ENCODE measurements at places on chromosomes 5 and 9.

DNA sequence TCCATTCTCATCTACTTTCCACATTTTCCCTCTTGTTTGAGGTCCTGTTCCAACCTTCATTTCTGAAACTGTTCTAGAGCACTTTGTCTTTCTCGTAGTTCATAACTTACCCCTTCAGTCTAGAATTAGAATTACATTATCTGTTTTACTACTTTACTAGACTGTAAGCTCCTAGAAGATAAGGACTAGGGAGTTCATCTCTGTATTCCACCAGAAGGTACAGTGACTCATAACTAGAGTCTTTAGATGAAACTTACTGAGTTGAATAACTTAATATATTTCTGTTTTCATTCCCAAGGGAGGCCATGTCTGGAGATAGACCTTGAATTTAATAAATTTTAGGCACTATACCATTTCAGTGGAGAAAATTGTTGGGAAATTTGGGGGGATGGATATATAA, 38.7 kb downstream of the G3BP1 start:
- DNase-seq: no peak

DNA sequence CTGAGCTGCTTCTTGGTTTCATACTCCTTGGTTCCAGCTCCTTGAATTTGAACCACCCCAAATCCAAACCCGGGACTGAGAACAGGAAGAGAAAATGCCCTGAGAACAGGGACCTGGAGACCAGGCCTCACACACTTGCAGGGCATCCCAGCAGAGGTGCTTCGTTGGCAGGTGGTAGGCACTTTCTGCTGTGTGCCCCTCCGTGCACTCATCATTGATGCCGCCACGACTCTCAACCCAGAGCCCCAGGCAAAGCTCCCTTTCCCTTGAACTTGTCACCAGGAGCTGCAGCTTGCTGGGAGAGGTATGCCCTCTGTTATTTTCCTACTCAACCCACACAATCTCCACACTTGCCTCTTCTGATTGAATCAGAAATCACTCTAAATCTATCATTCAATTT, 217.8 kb upstream of the IRX1 start:
- DNase-seq: no peak

- DNase-seq: no peak
These were observed 175.6 kb upstream of the CCNH start for GRCh38 chr5:87588316-87588715.

DNA sequence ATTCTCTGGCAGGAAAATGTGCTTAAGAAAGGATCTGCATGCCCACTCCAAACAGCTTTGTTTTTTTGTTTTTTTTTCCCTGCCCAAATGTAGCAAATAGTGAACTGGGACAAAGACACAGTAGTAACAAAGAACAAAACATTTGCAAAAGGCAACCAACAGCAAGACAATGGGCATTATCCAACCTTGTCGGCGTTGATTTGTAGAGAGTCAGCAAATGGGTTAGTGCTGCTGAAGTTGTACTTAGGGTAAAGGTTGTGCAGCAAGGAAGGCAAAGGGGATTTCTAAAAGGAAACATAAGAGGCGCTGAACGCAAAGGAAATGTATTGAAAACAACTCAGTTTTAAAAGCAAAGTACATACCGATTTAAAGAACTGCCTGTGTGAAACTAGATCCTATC, 136.2 kb downstream of the MPDZ start:
- DNase-seq: no peak

GRCh38 chr5:73867345-73868335, 241.6 kb downstream of the ARHGEF28 start:
- no peak for DNase-seq

- DNase-seq: no peak
These were observed 96.5 kb upstream of the LHFPL2 start for GRCh38 chr5:78744951-78745534.

DNA sequence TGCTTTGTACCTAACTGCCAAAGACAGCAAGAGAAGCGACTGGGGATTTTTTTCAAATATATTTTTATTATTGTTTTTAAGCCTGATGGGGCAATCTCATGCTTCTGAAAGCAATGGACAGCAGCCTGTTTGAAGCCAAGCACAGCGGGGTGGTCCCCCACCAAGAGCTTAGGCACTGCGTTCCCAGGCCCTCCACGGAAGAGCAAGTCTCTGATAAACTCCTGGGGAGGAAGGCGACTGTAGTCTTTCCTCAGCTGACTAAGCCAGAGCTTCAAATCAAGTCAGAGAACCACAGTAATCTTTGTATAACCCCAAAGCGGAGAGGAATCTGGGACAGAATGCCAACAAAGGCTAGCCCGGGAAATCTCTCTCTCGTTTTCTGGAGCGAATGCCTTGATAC, 54.4 kb downstream of the ARSB start:
- no peak for DNase-seq

- DNase-seq: no peak
These were observed 12.2 kb downstream of the DNLZ start for GRCh38 chr9:136351252-136351800.

DNA sequence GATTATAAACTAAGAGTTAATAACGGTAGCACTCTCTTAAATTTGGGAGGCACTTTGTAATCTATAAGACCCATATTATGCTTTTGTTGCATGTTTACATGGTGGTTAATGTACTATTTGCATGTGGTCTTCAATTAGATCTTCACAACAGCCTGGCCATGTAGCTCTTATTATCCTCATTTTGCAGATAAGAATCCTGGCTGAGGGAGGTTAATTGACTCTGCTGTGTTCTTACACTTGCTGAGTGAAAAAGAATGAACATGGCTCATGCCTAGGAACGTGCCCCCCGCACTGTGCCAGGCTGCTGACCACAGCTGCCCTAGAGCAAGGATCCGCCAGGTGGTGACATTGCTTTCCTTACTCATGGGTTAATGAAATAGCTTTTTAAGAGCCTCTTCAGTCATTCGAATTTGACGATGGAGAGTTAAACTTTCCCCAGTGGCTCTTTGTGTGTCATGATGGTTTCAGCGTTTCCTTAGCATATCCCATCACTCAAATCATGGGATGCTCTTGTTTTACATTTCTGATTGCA, 97.9 kb downstream of the CDH6 start:
- DNase-seq: no peak

DNA sequence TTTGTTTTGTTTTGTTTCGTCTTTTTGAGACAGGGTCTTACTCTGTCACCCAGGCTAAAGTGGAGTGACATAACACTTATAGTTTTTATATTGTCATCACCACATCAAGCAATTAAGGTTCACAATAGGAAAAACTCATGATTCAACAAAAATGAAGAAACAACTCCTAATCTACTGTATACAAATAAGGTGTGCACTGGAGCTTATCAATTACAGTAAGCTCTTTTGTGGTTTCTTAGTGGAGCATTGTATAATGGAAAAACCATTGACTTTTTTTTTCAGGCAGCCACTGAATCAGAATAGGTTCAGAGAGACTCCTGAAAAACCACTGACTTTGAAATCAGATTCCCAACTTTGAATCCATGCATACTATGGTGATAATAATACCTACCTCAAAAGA, 10.8 kb upstream of the PLIN2 start:
- DNase-seq: peak; percentile 23

- DNase-seq: no peak
These were observed 88.5 kb downstream of the ZNF618 start for GRCh38 chr9:113964495-113965170.

DNA sequence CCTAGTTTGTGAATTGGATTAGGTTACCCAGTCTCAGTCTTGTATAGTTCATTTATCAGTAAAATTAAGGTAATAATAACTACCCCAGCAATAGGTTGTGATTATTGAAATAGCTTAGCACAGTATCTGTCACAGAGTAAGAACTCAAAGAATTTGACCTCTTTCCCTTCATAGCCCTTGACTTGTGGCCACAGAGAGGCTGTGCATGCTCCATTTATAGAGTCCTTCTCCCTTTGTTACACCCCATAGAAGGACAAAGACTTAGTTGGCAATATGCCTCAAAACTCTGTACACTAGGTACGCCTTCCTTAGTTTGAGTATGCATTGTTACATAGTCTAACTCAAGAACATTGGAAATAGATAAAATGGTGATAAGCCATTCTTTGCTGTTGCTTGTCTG, 257.2 kb downstream of the KCTD16 start:
- no peak for DNase-seq

DNA sequence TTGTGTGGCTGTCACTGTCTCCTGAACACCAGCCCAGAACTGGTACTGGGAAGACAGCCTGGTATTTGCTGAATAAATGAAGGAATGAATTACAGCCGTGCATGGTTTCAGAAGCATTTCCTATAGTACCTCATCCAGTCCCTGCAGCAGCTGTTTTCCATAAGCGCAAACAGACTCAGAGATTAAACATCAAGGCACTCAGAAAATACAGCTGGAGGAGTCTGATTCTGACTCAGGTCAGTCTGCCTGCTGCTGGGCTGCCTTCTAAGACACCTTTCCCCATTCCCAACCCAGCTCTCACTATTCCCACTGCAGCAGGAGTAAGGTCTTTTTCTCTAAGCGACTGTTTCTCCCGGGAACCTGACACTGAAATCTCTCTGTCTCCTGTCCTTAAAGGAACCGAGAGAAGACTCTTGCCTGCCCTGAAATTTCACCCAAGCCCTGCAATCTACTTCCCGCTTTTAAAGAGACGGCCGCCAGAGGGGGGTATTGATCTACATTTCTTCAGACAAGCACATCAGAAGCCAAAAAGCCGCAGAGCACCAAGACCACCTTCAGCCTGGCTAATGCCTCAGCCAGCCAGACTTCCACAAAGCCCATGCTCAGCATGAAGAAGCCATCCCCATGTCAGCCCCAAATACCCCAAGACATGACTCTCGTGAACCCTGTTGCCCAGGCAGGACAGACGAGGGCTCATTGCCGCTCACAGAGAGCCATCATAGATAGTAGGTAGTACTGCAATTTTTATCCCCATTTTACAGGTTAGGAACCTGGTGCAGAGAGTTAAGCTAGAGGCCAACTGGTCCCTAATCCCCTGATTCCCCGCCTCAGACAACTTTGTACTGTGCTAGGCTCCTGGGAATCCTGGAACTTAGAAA, 5.4 kb upstream of the FOXI1 start:
- peak; percentile 55 for DNase-seq

Measured in NCI-H1436 (cell line).